ENCODE measurements at places on chromosomes 16 and 17.

DNA sequence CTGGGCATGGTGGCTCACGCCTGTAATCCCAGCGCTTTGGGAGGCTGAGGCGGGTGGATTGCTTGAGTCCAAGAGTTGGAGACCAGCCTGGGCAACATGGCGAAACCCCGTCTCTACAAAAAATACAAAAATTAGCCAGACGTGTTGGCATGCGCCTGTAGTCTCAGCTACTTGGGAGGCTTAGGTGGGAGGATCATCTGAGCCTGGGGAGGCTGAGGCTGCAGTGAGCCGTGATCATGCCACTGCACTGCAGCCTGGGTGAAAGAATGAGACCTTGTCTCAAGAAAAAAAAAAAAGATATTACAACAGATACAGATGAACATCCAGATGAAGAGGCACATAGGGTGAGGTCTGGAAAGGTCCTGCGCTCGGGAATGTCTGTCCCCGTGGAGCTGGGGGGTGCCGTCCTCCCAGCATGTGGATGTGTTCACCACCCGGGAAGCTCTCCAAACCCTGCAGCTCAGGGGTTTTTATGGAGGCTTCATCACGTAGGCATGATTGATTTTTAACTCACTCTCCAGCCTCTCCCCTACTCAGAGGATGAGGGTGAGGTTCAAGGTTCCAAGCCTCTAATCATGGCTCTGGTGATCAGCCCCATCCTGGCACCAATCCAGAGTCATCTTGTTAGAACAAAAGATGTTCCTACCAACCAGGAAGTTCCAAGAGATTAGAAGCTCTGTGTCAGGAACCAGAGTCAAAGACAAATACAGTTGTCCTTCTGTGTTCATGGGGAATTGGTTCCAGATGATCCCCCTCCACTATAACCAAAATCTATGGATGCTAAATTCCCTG, 85.0 kb upstream of the DNAJA2 start:
- DNase-seq: no peak

DNA sequence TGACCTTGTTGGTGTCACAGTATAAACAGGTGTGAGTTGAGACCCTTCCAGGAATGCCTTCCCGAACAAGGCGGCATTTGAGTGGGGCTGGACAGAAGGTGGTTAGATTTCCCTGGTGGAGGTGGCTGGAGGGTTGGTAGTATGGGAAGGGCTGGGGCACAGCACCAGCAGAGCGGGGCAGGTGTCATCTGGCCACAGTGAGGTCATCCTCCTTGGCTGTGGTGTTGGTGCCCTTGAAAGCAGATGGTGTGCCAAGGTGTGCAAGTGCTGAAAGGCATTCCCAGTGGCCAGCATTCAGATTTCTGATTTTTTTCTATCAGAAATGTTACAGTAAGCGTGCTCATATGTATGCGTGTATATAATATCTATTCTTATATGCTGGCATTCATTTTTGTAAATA, 126.6 kb downstream of the LAT start:
- DNase-seq: no peak

- no peak for DNase-seq
These were observed 30.1 kb upstream of the GAA start for GRCh38 chr17:80071116-80071841.

GRCh38 chr17:50050431-50051032, 5.4 kb upstream of the ITGA3 start:
- no peak for DNase-seq

DNA sequence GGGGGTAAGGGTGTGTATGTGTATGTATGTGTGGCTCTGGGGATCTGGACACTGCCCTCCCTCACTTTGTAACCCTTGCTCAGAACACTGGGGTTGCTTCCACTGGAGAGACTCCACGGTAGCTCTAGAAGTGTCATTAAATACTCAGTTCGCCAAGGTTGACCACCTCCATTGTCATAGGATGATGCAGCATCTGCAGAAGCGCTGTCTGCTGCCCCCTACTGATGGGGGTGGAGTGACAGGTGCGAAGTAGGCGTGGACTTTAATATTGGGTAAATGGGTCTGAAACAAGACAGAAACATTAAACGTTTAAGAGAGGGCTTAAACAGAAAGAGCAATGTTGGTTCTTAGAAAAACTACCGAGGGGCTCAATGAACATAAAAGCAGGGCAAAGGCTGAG, 35.5 kb upstream of the STAC2 start:
- DNase-seq: no peak

DNA sequence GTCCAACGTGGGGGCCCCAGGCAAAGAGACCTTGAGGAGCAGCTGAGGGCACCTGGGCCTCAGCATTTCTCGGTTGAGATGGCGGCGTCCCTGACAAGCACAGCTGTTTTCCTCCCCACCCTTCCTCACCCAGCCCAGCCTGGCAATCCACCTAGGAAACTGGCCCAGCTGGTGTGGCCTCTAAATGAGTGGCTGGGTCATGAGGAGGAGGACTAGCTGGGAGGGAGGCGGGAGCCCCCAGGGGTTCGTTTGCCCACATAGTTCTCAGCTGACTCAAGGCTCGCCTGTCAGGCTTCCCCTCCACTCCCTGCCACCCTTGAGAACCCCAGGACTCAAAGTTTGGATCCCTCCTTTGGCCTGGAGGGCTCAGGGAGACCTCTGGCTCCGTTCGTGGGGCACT, 5.9 kb downstream of the RNF222 start:
- DNase-seq: no peak

DNA sequence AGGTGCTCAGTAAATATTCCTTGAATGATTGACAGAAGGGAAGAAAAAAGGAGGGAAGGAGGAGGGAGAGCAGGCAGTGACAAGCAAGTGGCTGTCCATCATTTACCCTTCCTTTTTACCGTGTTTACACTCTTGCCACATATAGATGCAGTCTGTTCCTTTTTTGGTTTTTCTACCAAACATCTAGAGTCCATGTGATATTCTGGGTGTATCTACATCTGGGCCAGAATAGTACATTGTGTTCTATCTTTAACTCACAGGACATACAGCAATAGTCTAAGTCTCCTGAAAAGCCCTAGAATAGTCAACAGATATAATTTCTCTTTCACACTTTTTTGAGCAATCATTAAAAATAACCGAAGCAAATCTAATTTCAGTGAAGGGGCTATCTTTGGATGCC, 33.5 kb downstream of the KCNJ2 start:
- no peak for DNase-seq

Measured in non-pigmented ciliary epithelial cell (primary cell).